ENCODE measurements at places on chromosomes 12 and 14.

DNA sequence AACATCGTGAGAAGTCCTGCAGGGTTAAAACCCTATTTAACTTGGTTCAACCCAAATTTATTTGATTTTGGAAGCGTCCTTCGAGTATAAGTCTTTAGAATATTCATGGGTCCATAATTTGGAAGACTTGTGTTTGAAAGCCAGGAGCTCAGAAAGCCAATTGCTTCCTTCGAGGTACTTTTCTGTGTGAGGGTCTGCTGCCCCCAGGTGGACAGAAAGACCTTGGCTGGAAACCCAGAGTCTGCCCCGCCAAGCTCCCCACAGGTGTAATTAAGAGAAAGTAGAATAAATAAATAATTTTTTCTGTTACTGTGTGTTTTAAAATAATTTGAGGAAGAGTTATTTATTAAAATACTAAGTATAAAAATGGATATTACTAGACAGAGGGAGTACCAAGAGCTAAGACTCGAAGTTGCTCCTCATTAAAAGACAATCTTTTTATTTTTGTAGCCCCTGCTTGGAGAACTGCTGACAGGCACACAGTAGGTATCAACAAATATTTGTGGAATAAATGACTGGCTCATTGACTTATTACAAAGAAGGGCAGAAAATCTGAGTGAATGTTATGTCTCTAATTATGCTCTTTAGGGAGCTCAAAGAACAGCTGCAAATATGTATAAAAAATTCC, 105.8 kb downstream of the PAH start:
- DNase-seq, result peak; percentile 35

GRCh38 chr14:90475298-90475697, 78.5 kb downstream of the CALM1 start:
- no peak for DNase-seq

DNA sequence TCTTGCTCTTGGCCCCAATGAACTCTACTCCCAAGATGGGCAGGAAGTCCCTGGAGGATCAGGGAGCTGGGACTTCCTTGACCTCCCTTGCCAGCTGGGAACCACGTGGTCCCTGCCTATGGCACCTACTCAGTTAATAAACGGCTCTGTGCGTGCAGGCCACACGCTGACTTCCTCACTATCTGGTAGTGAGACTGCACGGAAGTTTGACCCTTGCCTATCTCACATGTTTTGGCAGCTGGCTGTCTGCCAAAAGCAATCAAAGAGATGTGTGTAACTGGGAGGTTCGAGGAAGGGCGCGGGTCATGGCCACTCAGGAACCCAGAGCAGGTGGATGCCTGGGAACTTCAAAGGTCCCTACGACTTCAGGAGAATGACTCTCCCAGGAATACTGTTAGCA, 57.9 kb downstream of the RFLNA start:
- DNase-seq, result no peak

DNA sequence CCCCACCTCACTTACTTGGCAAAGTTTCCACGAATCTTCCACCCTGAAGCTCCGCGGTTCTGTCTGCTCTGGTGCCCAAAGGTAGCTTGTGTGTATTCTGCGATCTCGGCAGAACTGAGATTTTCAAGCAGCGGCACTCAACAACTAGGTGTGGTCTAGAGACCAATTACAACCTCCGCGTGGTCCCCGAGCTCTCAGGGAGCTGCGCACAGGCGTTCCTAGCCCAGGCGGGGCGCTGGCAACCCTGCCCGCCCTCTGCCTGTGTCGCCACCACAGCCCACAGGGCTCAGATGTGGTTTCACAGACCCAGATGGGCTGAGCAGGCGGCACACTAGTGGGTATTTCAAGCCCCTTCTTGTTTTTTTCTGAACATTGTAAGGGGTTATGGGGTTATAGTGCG, 1.5 kb upstream of the DIABLO start:
- DNase-seq, result no peak

Data from activated naive CD4-positive, alpha-beta T cell treated with anti-CD3 and anti-CD28 coated beads for 36 hours (primary cell).